ENCODE measurements at places on chromosomes 3 and 15. TPM values are rescaled to one million over a fixed set of nuclear protein-coding genes. Genes with fewer than 3 reads are reported as not detected.

SCAANT1 gene
- not detected for total RNA-seq

- DNase-seq = no peak
- no peak overlapping the region for H3K4me3 ChIP-seq
- H3K4me1 ChIP-seq = no peaks in the 10 kb centered on the region
- no peaks in the 10 kb centered on the region for H3K36me3 ChIP-seq
- H3K27ac ChIP-seq = no peak overlapping the region
Observed at GRCh38 chr15:71581398-71581930, 228.9 kb upstream of the NR2E3 start.

ERICH6 gene
- 0.28 TPM for total RNA-seq

PAQR9 gene
- total RNA-seq = 0.36 TPM

GRCh38 chr15:57462381-57462780 is 86.1 kb downstream of the CGNL1 start:
- peaks cover 3% of the 10 kb centered on the region for H3K27me3 ChIP-seq
- H3K4me1 ChIP-seq = no peaks in the 10 kb centered on the region
- no peaks in the 10 kb centered on the region for H3K36me3 ChIP-seq
- no peak for DNase-seq
- no peak overlapping the region for H3K27ac ChIP-seq

DNA sequence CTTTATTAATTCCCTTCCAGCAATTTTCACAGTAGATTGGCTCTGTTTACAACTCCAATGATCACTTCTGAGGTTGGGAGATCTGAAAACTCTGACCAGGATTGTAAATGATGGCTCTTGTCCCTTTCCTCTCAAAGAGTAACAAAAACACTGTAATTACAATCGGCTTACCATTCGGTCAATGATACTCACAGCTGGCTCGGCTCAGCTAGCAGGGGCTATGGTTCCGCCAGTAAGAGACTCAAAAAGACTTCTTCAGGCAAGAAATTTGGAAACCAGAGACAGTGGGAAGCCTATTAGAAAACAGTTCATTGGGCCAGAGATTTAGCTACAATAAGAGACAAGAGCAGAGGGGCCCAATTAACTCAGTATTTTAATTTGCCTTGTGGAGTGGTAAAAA is 96.6 kb downstream of the LRRC3B start:
- no peak overlapping the region for H3K27ac ChIP-seq
- no peaks in the 10 kb centered on the region for H3K36me3 ChIP-seq
- no peak overlapping the region for H3K4me3 ChIP-seq
- H3K27me3 ChIP-seq = no peaks in the 10 kb centered on the region
- H3K4me1 ChIP-seq = no peaks in the 10 kb centered on the region

GOLGA8R gene
- total RNA-seq = 0.80 TPM
